ENCODE measurements at places on chromosomes 1 and 21.
A peak's percentile ranks its signal among the peaks of the same experiment; 100 is the strongest.

DNA sequence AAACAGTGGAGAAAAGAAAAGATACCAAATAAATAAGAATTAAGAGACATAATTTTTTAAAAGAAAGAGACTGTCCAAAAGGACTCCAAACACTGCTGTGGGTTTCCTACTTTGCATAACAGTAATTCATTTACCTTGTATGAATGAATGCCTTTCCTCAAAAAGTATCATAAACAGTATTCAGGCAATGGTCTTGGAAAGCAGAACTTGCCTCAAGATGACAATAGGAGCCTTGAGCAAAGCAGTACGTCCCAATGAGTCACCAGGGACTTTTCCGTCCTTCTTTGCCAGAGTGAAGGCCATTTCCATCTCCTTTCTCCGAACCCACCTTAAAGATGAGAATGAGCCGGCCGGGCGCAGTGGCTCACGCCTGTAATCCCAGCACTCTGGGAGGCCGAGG lies 186.4 kb downstream of the ZBTB18 start:
- DNase-seq, result no peak

- no peak for DNase-seq
These were observed 390.6 kb downstream of the KCTD3 start for GRCh38 chr1:215957663-215958062.

DNA sequence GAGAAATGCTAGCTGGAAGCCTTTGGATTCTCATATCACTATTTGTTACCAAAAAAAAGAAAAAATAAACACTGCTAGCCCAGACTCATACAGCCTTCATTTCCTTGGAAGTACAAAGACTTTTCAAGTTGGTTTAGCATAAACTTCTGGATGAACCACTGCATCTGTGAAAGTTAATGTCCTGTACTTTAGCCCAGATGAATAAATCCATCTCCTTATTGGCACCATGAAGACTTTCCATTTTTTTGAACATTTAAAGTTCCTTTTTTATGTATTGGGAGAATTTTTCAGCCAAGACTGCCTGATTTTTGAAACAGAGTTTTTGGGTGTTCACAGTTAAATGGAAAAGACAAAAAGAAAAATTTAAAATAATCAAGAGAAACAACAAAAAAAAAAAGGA lies 184.0 kb upstream of the C1orf87 start:
- DNase-seq, result no peak

- DNase-seq, result no peak
These were observed 9.2 kb downstream of the UAP1 start for GRCh38 chr1:162570718-162571117.

GRCh38 chr1:109595531-109595930 lies 23.9 kb downstream of the GNAT2 start:
- peak; percentile 52 for DNase-seq

DNA sequence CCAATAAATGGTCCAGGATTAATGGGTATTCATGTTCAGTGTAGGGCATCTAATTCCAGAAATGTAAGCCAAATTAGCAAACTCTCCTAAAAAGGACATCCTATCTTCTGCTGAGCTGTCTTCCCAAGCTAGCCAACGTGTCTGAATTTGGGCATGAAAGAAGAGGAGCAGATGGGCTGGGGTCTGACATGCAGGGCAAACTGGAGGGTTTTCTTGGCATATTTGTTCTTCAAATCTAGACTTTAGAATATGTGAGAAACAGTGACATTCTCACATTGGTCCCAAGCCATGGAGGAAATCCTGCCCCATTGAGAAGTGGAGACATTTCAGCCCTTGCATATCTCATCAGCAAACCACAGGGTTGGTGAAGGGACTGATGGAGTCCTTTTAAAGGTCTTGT lies 67.2 kb downstream of the LRIG2 start:
- no peak for DNase-seq

DNA sequence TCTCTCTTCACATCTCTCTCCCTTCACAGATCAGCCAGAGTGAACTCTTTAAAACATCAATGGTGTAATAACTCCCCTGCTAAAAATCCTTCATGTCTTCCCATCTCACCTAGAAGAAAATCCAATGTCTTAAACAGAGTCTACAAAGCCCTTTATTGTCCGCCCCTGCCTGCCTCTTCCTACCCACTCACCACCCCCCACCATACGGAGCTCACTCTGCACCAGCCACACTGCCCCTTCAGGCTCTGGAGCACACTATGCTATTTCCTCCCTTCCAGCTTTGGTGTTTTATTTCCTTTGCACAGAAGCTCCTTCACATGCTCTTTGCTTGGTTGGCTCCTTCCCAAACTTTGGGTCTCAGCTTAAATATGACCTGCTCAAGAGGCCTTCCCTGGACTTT lies 10.2 kb downstream of the CAMK1G start:
- no peak for DNase-seq

- DNase-seq, result no peak
These were observed 11.8 kb downstream of the OXCT2 start for GRCh38 chr1:39759436-39759726.

GRCh38 chr1:200211157-200211556 lies 183.6 kb downstream of the NR5A2 start:
- DNase-seq, result no peak

- no peak for DNase-seq
These were observed 27.2 kb downstream of the CD46 start for GRCh38 chr1:207779008-207779407.

DNA sequence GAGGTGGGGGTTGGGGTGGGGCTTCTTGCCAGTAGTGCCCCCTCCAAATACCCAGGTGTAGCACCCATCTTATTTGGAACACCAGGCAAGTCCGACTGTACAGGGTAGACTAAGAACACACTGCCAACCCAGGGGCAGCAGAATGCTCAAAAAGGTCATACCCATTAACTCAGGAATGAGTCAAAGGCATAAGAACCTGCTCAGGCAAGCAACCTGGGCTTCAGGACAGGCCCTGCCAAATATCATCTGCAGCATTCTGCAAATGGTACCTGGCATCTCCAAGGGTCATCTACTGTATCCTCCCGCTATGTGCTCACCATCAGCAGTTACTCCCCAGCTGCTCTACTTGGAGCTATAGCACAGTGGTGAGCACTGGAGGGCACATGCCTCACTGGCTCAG lies 19.4 kb downstream of the PEA15 start:
- DNase-seq, result no peak

GRCh38 chr1:45246760-45247159 lies 40.4 kb upstream of the ZSWIM5 start:
- DNase-seq, result no peak

DNA sequence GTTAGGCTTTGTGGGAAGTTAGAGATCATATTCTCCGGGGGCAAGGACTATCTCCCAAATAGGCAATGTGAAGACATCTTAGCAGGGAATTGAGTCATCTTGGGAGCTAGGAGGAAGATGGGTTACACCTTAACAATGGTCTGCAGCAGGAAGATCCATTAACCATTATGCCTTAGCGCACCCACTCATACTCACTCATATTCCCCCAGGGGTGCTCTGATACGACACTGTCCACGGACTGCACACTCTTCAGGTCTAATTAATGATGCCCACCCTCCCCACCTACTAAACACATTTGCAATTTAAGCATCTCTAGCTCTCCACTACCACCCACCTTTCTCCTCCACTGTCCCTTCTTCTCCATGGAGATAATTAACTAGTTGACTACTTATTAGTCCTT lies 857 bp upstream of the AK5 start:
- DNase-seq, result no peak

DNA sequence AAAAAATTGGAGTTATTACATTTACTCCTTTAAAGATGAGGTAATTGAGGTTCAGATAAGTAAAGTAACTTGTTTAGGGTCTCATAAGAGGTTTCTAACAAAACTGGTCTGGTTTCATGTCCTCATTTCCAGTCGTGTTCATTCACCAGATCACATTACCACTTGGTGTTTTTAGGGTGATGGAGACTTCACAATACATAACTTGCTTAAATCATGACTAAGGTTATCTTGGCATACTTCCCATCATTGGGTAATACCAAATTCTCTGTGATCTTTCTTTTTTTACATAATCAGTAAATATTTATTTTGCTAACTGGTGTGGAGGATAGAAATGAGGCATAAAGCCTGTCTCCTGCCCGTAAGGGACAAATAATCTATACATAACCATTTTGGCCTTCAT lies 31.6 kb upstream of the RPTN start:
- DNase-seq, result no peak

DNA sequence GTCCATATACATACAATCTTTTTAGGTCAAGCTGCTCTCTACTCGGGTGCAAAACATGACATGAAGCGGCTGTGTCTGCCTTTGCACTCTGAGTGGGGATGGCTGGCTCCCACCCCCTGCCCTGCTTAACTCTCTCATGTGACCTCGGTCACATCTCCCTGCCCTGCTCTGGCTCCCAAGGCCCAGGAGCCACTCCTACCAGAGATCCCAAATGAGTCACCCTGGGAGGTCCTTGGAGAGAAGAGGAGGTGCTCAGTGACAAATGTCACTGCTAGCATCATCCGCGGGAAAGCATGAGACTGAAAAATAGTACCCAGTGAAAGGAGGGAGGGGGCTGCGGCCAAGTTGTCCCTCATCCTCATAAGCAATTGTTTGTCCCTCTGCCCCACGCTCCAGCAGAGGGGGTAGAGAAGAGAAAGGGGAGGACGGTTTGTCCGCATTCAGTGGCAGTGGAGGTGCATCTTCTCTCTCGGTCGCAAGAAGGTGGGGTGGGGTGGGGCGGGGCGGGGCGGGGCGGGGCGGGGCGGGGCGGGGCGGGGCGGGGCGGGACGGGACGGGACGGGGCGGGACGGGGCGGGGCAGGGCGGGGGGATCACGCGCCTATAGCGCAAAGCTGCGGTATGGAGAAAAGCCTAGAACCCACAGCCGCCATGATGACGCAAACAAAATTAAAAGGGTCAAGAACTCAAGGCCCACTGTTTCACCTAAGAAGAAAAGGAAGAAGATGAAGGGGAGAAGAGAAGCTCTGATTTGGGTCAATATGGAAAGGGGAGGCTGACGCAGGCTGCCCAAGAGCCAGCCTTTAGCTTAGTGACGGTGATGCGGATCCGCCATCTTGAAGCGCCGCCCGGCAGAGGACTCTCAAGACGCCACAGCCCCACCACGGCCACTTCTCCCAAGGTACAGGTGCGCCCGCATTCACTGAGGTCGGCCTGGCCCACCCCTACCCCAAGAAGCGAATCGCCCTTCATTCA lies 66.2 kb downstream of the CD46 start:
- DNase-seq, result no peak

- DNase-seq, result peak; percentile 44
These were observed 3.1 kb upstream of the YRDC start for GRCh38 chr1:37811027-37811655.

DNA sequence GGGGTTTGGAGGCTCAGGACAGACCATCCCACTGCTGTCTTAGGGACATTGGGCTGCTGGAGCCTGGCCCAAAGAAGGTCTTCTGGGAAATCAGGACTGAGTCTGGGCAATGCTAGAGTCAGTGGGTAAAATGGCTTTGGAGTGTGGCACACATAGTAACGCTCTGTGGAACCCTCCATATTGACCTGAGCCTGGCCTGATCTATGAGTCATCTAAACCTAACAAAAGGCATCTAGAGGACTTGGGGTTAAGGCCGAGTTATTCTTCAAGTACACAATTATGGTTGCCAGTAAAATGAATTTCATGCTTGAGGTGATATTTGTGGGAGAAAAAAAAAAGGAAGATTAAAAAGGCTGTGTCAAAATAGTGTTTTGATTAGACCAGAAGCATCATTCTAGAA lies 77.7 kb downstream of the ST6GALNAC5 start:
- DNase-seq, result peak; percentile 11

DNA sequence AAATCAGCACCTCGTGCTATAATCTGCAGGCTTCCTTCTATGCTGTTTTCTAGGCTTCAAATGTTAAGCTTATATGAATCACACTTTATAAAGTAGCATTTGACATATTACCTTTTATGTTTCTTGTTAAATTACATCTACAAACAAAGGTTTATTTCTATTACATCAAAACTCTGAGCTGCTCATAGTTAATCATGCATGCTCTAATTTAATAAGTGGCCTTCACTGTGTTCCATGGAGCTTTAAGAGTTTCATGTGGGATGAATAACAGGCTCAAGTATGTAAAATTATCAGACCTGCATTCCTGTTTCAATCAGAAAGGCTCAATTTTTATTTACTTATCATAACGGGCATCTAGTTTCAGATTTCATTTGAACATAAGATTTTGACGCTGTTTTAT lies 13.0 kb downstream of the SLC19A2 start:
- no peak for DNase-seq

DNA sequence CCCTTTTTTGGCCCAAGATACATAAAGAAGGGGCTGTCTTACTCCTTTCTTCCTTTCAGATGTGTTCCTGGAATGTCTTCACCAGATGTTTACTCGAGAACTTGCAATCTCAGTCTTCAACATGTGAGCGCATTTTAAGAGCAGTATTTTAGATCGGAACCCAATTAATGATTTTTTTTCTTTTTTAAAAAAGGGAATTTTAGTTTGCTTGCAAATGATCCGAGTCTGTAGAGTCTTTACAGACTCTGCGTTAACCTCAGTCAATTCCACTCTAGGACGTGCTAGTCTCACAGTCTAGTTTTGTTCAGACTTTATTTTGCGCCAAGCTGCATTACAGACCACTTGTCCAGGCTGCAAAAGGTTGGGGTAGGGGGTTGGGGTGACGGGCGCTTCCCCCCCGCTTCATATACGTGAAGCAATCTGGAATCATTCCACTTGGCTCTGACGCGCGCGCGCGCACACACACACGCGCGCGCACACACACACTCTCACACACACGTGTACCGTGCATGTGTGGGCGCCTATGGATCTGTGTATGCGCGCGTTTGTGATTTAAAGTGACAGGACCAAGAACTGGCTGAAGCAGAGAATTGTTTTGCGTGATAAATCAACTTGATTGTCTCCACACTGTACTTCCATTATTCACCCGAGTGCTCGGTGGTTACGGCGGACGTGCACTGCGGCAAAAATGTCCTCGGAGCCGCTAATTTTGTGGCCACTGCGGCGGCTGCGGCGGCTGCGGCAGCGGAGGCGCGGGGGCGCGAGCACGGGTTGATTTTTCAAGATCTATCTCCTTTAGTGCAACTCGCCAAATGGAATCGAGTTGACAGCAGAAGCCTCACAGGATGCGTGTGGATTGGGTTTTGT lies 25.6 kb upstream of the NFIA start:
- DNase-seq, result no peak

DNA sequence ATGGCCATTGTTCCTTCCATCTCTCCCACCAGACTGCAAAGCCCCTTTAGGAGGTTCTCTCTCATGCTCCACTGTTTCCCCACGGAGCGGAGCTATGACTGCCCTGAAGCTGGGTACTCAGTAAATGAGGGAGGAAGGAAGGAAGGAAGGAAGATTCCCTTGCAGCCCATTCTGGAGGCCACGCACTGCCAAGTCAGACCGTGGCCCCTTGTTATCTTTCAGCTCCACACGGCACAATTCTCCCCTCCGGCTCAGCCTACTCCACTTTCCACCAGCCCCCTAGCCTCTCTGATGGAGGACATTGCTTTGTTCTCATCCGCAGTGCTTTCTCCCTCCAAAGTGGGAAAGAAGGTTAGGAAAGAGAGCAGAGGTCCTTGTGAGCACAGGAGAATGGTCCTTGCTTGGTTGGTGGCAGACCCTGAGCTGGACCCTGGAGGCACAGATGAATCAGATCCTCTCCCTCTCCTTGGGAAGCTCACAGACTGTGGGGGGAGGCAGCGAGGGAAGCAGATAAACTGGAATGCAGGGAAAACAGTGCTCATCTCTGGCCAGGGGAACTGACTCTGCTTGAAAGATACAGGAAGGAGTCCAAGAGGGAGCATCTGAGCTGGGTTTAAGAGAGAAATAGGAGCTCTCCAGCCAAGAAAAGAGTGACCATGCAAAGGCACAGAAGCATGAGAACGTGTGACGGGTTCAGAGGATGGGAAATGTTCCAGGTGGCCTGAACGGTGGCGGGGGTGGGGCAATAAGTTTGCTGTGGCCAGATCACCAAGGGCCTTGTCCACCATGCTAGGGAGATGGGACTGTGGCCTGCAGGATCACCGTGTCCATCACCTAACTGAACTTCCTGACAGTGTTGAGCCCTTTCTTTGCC lies 52.6 kb downstream of the GLIS1 start:
- DNase-seq, result peak; percentile 27
